KG1 (cell line): ENCODE measurements at places on chromosomes 13 and 19.

DNA sequence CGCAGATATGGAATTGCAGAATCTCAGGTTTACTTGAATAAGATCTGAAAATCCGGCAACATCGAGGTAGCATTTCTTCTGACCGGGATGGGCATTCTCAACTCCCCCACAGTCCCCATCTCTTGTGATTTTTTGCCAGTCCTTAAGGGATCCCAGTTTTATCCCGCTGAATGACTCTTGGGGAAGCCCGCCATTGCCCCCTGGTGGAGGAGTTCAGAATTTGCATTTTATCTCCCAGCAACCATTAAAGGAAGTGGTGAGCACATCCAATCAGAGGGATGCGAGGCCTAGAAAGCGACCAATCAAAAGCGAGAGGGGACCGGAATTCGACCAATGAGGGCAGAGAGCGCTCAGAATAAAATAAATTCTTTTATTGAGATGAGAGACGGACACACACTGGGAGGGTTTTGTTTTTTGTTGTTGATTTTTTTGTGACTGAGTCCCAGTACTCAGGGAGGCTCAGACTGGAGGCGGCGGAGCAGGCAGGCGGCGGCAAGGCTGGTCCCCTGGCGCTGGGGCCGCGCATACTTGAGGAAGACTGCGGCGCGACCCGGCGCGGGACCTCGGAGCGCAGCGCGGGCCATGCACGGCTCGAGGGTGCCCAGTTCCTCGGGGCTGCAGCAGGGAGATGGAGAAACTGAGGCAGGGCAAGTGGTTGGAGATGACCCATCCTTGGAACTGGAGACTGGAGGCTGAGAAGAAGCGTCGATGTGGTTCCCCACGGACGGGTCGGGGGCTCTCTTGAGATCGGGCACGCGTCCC is 3.9 kb upstream of the TTC9B start:
- DNase-seq = peak; percentile 57

- no peak for DNase-seq
Measured at GRCh38 chr13:100447831-100448230, 140.8 kb downstream of the GGACT start.

DNA sequence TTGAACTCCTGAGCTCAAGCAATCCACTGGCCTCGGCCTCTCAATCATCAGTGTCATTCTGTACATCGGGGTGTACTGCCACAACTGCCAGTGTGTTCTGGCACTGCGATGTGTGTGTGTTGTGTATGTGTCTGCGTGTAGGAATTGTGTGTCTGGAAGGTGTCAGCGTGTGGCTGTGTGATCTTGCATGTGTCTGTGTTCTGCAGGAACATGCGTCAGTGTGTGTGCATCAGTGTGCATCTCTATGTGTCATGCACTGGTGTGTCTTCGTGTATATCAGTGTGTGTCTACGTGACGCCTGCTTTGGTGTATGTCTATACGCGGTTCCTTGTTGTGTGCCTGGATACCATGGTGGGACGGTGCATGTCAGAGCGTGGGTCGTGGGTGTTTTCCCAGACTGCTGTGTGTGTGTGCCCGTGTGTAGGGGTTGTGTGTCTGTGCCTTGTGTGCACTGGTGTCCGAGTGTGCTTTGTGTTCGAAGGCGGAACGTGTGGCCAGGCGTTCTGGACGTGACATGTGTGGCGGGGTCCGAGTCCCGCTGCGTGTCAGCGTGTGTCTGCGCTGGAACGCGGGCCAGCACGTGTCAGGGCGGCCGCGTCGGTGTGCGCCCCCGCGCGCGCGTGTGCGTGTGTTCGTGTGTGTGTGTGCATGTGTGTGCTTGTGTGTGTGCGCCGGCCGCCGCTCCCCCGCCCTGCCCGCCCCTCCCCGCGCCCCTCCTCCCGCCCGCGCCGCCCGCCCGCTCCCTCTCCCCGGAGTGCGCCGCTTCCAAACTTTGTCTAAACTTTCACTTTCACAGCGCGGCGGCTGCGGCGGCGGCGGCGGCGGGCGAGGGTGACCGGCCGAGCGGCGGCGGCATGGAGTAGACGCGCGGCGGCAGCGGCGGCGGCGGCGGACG is at the start of gene NFIX:
Gene NFIX, plus strand, starts transcription at position 775 of the 895 bp plus-strand sequence. CDS start 363 bp downstream, outside the sequence.
- peak; percentile 16 for DNase-seq

GRCh38 chr13:36160297-36160696 is 29.1 kb upstream of the DCLK1 start:
- no peak for DNase-seq

DNA sequence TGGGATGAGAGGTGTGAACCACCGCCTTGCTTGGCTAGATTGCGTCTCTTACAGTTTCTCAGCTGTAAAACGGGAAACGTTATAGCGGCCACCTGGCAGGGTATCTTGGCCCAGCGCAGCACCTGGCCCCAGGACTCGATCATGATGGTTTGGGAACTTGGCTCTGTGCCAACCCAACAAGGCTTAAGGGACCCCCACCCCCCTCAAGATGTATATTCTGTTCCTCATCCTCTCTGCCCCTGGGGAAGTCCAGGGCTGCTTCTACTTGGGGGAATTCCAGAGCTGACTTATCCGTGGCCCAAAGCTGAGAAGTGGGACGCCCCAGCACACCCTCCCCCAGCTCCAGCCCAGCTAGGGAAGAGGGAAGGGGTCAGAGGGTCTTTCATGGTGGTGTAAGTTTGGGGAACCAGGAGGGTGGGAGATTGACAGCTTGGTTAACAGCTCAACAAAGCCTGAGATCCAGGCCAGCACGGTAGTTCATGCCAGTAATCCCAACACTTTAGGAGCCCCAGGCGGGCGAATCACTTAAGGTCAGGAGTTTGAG is 695 bp downstream of the ICAM1 start:
- DNase-seq = no peak

GRCh38 chr19:5139583-5140325 is 170.8 kb downstream of the KDM4B start:
- DNase-seq = no peak

DNA sequence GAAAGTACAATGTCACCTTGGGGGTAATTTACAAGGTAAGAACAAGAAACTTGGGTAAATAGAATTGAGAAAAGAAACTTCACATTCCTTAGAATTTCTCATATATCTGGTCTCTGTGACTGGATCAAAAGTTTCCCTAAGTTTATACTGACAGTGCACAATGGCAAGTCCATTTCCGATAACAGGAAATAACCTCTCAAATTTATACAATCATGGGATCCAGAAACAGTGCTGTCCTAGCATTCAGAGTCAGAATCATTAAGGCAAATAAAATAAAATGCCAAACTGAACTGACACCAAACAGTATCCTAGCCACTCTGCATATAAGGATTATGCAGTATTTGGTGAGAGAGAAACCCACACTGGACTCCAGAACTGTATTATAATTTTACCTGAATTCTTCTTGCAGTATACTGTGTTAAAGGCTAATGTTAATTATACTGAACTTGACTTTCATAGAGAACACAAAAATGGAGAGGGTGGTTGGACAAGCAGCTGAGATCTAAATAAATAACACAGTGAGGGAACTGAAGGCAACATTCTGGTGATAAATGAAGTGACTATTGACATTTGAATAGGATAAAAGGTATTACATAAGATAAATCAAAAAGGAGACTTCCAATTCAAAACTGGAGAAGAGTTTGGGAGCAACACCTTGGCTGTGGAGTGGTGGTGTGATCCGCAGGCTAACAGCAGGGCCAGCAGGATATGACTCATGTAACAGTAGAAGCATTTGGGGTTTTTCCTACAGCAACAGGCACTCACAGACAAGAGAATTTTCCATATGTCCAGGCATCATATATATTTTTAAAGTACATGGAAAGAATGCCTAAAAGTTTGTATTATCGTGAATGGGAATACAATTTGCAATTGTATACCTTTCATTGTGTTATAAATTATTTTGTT is 932.5 kb upstream of the MIR17HG start:
- DNase-seq = no peak

DNA sequence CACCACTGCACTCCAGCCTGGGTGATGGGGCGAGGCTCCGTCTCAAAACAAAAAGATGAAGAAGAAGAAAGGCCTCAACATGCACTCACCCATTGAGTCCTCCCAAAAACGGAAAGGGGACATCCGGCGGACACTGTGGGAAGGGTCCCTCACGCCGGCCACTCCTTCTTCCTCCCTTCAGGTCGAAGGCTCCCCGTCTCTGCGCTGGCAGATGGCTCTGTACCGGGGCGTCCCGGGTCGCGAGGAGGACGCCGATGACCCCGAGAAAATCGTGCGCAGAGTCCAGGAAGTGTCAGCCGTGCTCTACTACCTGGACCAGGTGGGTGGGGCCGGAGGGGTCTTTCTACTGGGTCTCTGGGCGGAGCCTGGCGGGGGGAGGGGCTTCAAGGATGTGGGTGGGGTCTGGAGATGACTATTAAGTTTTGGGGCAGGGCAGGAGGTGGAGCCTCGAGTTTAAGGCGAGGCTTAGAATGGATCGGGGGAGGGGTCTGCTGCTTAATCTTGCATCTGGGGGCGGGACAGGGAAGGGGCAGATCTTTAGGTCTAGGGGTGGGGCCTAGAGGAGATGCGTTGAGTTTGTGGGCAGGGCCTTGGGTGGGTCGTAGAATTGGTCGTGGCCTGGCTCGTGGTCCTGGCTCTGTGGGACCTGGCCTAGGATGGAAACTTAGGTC is 90.2 kb downstream of the MAP4K1 start:
- DNase-seq = no peak

DNA sequence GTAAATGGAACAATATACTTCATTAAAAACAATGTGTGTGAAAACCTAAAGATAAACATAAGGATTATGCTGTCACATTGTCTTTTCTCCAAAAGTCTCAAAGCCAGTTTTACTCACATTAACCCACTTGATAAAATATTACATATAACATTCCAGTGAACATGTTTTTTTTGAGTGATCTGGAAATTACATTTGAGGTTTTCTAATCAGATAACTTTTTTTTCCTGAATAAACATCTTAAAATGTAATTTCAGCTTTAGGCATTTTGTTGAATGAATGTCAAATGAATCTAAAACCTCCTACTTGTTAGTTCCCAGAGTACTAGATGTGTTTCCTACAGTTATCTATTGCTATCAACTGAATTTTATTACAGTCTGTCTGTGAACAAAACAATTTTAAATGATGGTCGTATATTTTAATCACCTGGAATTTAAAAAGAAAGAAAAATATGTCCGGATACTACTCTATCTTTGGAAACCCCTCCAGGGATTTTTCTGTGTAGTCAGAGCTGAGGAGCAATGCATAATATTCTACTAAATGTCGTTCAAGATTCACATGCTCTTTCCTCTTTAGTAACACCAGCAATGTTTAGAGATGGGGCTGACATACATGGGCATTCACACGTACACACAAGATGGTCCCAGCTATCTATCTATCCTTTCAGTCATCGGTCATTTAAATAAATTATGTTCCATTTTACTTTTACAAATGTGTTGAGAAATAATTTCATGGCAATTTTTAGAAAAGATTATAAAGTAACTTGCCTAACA is 283.9 kb downstream of the KLF12 start:
- no peak for DNase-seq

GRCh38 chr19:42053037-42053935 is 16.7 kb downstream of the GRIK5 start:
- no peak for DNase-seq
